ENCODE measurements at places on chromosomes 12 and 14. TPM values are rescaled to one million over a fixed set of nuclear protein-coding genes. Genes with fewer than 3 reads are reported as not detected.

DNA sequence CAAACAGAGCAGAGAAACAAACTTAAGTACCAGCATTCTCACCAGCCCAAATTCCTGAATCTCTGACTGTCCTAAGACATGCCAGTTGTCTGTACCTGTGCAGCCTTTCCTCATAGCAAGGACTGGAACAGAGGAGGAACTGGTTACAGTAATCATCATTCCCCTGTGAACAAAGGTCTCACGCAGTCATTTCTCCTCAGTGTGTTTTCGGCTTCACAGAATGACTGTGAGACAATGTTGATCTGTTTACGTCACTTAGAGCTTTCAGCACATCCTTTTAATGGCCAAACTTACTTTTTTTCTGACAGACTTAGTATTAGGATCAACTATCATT is 169.0 kb downstream of the FBXL14 start:
- DNase-seq = no peak

RD3L gene
- polyA plus RNA-seq = not detected

NR1H4 gene
- polyA plus RNA-seq = 0.61 TPM

GRCh38 chr12:88063375-88063774 is 34.2 kb upstream of the C12orf50 start:
- DNase-seq = no peak

- no peak for DNase-seq
Measured at GRCh38 chr12:79692860-79693577, 2.3 kb upstream of the PAWR start.

DNA sequence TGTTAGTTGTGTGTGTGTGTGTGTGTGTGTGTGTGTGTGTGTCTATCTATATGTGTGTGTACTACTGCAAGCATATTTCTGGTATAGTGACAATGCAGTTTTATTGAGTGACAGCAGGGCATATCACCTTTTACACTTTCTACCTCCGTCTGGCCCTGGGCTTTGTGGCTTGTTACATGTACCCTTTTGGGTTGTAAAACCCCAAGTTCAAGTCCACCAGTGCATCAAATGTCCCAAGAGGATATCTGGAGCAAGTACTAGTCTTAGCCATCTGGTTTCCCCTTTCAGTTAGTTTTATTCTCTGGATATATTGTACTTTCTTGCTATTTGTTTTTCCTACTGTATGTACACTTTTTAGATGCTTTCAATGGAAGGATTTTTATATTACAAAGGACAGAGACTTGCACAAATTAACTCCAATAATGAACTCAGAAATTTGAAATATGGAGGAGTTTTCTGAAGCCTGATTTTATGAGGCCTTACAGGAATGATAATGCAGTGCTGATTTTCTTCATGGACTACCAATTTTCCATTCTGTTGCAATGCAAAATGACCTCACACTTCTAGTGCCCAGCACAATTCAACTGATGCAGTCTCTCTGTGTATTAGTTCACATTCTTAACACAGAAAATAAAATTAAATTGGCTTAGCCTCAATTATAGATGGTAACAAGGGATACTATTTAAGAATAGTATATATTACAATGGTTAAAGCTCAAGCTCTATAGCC is 29.1 kb downstream of the SLC16A7 start:
- DNase-seq = no peak

MUCL1 gene
- polyA plus RNA-seq = not detected

DNA sequence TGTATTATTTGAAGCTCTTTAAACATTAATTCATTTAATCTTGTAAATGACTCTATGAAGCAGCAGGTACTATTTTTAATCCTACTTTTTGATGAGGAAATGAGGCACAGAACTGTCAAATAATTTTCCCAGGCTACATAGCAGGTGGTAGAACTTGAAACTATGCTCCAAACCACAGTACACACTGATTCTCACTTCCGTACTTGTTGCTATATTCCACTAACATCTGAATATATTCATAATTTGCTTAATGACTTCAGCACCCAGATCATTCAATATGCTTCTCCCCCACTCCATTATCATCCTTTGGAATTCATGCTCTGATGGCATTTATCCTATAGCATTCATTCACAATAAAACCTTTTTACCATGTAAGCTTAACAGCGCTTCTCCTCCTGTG is 4.9 kb downstream of the ERGIC2 start:
- DNase-seq = no peak

GRCh38 chr12:48873096-48873495 is 7.4 kb upstream of the RND1 start:
- no peak for DNase-seq

FZD10 gene
- polyA plus RNA-seq = 11.0 TPM

DNA sequence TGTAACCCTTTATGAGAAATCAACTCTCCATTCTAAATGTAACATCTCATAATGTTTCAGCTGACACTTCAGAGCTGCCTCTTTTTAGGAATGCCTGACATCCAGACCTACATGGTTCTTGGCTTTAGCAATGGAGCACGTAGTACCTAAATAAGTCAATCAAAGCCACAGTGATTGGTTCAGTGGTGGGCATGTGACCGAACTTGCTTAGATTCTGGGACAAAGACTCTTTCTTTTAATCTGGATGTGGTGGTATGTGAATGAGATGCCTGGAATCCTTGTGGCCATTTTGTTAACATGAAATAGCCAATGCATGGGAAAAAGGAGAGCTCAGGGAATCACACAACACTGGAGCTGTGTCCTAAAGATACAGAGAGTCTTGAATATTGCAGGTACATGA is 11.8 kb downstream of the GPR65 start:
- no peak for DNase-seq

KCNJ8 gene
- polyA plus RNA-seq = 35.1 TPM

DNA sequence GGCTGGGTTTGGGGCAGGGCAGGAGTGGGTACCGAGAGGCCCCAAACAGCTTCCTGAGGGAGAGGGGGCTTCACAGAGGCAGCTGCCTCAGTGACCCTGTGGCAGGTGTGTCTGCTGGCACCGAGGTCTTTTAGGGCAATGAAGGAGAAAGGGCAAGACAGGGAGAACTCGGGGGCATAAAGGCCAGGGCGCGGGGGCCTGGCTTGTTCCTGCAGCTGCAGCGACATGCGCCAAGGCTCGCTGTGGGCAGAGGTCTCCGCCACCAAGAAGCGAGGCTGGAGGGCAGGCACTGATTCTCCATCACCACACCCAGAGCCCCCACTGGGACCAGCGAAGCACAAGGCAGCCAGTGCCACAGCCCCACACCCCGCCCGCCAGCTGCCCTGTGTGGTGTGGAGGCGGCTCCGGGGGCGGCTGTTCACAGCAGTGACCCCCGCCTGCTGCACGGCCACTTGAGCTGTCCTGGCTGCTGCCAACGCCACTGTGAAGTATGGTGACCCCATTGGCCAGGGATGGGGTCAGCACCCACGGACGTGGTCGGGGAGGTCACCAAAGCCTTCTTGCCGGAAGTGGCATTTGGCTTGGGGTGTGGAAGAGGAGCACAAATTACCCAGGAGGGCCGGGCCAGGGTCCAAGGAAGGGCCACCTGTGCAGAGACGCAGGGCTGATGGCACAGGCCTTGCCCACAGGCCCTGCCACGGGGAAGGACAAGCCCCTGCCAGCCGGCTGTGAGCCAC is 16.4 kb downstream of the BAG5 start:
- DNase-seq = no peak

CIT gene
- polyA plus RNA-seq = 7.5 TPM

CISTR gene
- polyA plus RNA-seq = not detected

DNA sequence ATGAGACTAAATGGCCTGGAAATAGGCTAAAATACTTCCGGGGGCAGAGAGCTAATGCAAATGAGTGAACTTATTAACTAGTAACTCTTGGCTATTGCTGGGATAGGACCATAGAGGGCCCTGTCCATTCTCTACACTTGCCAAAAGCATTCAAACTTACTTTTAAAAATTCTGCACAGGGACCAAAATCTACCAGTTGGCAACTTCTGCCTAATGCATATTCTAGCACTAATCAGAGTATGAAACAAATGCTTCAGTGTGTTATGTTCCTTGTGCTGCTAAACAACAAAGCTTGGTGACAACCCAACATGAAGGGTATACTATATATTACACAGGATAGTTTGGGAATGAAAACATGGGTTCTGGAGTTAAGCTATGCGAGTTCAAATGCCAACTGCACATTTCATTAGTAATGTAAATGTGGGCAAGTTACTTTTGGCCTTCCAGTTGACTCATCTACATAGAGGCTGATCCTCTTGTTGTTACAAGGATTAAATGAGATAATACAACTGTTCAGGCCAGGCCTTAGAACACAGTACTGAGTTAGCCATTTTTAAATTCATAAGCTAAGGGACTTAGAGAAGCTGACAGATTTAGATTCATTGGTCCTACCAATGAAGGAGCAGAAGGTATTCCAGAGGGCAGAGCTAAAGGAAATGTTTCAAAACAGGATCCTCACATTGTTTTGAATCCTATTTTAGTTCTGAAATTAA is 32.4 kb downstream of the HIGD1C start:
- no peak for DNase-seq

GLIPR1L1 gene
- polyA plus RNA-seq = 0.20 TPM

TMEM30B gene
- 0.92 TPM for polyA plus RNA-seq

PLD4 gene
- polyA plus RNA-seq = 4.6 TPM

LBHD2 gene
- not detected for polyA plus RNA-seq

DPPA3 gene
- polyA plus RNA-seq = not detected

GRCh38 chr14:99865408-99865807 is 72.2 kb downstream of the EML1 start:
- DNase-seq = no peak

CHPT1 gene
- polyA plus RNA-seq = 27.4 TPM

DNA sequence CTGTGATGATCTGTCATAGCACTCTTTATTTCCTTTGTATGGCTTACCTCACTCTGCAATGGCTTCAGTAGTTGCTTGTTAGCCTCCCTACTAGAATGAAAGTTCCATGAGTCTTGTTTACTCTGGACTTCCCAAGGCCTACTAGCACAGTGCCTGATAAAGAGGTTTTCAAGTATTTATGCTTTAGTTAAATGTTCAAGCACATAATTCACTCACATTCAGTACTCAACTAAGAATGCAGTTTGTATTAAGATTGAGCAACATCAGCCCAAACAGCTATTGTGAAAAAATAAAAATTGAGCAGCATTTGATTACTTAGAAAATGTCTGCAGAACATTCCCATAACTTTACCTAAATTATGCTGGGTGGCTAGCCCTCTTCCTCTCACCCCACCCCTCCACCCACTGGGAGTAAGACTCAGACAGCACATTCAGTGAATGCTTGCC is 158.9 kb upstream of the AMIGO2 start:
- no peak for DNase-seq

CMTM5 gene
- polyA plus RNA-seq = 1.8 TPM

DNA sequence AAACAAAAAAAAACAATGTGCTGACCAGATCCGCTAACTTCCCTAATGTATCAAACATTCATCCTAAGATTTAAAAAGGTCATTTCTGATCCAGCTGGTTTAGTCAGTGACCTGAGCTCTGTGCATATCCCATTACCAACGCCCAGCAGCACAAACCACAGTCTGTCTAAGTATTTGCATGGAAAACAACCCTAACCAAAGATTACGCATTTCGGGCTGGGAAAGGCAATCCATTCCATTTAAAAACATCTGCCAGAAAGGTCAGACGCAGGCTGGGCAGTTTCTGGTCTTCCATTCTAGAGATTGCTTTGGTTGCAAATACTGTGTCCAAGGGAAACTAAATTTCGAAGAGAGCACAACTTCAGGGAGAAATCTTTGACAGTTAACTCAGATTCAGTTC is 234.9 kb downstream of the FLRT2 start:
- peak; percentile 57 for DNase-seq

DNA sequence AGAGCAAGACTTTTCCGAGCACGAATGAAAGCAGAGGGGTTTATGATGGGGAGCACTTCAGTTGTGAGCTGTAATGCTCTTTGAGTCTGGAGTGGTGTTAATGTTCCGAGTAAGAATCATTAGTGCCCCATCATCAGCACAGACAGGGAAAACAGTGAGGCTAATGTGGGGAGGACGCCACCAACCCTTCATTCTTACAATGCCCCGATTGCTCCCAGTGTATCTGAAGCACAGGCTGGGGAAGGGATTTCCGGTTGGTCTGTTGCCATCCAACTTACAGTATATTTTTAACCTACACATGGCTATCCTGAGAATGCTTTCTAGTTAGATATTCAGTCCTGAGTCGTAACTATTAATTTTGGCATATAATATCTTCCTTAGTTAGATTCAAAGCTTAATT is 141.6 kb downstream of the APAF1 start:
- no peak for DNase-seq

GRCh38 chr14:55715889-55716288 is 135.9 kb downstream of the KTN1 start:
- DNase-seq = peak; percentile 51

ZDHHC22 gene
- polyA plus RNA-seq = 0.36 TPM

DNA sequence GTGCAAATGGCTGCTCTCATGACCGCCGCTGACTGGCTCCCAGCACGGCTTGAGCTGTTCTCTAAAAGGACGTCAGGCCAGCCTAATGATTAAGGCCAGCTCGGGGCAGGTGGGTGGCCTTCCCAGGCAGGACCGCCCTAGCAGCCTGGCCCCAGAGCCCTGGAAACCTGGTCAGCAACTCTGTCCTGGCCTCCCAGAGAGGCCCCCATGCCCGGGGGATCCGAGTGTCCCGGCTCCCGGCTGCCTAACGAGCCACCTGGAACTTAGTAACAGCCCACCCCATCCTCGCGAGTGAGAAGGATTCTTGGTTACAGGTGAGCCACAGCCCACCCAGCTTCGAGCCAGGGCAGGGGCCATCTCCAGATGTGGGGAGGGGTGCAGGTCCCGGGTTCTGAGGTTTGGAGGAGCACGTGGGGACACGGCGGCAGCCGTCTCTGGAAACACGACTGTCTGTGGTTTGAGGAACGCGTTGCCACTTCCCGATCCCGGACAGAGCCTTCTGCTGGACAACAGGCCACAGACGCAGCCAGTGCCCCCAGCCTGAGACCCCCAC is 73.8 kb upstream of the FBRSL1 start:
- no peak for DNase-seq

GRCh38 chr14:77148510-77149231 is 7.1 kb upstream of the ZDHHC22 start:
- no peak for DNase-seq

GRCh38 chr14:65349100-65349499 is 63.4 kb upstream of the FUT8 start:
- no peak for DNase-seq

LMNTD1 gene
- polyA plus RNA-seq = not detected

DNA sequence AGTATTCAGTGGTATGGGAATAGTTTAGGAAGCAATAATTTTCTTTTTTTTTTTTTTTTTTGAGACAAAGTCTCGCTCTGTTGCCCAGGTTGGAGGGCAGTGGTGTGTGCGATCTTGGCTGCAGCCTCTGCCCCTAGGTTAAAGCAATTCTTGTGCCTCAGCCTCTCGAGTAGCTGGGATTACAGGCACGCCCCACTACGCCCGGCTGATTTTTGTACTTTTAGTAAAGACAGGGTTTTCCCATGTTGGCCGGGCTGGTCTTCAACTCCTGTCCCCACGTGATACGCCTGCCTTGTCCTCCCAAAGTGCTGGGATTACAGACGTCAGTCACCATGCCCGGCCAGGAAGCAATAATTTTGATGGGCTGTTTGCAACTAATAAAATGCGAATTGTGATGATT is 62.1 kb downstream of the ATG14 start:
- DNase-seq = no peak

All from muscle of back (tissue), 13 donors.